ENCODE measurements at places on chromosomes 6 and 20.

- no peak for DNase-seq
Measured at GRCh38 chr6:169866668-169867521, 115.5 kb downstream of the ERMARD start.

- DNase-seq: no peak
Measured at GRCh38 chr6:8383584-8383983, 51.8 kb downstream of the SLC35B3 start.

DNA sequence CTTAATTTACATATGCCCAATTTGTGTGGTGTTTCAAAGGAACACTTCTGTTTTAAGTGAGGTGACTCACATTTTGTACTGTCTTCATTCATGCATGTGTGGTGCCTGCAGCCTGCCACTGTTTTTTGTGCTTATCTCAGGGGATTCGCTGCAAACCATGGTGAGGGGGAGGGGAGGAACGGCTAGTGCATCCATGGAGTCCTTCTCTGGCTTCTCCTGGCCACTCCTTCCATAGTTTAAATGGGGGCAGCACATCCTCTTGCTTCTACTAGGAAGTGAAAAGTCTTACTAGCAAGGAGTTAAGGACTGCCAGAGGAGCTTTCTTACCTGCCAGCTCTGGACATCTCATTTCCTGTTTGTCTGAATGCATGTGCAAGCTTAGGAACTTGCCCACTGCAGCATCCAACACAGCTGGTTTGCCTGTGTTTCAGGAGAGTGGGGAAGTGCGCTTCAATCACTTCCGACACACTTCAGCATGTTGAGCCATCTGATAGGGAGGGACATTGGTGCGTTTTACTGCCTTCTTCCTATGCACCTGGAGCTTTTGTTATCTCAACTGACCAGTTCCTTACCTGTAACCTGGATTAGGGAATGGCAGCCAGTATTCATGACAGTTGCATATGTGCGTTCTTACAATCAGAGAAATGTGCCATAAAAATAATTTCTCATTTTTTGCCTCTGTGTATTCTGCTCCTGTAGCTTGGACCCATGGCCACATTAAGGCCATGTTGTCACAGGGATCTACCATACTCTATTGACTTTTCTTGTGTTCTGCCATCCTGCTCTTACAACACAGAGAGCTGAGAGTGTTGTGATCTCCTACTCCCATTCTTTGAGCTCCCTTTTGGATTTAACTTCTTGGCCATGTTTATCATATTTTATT, 211.3 kb downstream of the ARID1B start:
- DNase-seq: no peak

GRCh38 chr20:57757767-57758166, 48.0 kb upstream of the PMEPA1 start:
- DNase-seq: no peak

DNA sequence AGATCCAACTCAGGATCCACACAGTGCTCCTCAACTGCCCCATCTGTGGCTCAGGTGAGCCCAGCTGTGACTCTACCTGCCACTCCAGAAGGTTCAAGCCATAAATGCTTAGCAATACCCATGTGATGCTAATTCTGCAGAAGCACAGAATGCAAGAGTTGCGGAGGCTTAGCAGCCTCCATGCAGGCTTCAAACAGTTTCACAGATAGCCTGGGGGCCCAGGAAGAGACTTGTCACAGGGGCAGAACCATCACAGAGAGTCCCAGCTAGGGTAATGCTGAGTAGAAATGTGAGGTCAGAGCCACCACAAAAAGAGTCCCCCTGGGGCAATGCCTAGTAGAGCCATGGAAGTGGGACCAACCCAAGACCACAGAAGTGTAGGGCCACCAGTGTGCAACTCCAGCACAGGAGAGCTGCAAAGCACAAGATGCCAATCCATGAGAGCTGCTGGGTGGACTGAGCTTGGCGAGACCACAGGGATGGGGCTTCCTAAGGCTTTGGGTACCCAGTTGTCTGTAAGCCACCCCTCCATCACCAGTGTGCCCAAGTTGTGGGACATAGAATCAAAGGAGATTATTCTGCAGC, 283.9 kb downstream of the UBE3D start:
- no peak for DNase-seq

DNA sequence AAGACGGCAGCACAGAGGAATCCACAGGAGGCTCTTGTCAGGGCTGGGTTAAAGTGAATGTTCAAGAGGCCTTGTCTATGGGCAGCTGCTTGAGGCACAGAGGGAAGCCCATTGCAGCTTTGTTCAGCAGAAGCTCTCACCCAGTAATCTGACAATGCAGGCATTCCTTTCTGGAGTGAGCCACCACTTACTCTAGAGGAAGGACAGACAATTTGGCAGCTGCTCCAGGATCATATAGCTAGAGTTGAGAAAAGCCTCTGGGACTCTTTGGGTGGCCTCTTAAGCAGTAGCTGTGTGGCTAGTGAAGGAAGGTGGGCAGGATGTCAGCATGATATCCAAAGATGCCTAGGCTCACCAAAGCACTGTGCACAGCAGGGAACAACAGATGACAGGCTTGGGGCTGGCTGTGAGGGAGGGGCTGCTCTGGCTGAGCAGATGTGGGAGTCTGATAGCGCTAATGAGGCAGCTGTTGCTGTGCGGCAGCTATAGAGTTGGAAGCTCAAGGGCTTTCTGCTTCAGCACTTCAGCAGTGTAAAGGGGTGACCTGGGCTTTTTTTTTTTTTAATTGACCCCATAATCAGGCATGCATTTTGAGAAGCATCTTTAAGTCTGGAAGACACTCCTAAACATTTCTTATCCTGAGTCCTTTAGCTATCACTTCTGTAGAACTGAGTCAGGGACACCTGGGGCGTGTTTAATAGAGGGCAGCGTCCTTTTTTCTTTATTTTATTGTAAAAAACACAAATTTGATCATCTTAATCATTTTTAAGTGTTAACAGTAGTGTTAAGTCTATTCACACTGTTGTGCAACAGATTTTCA, 27.2 kb downstream of the CMTR1 start:
- DNase-seq: no peak

GRCh38 chr6:35057449-35058357, 83.4 kb downstream of the TCP11 start:
- no peak for DNase-seq

- no peak for DNase-seq
Measured at GRCh38 chr20:62875419-62876361, 14.1 kb upstream of the TCFL5 start.

DNA sequence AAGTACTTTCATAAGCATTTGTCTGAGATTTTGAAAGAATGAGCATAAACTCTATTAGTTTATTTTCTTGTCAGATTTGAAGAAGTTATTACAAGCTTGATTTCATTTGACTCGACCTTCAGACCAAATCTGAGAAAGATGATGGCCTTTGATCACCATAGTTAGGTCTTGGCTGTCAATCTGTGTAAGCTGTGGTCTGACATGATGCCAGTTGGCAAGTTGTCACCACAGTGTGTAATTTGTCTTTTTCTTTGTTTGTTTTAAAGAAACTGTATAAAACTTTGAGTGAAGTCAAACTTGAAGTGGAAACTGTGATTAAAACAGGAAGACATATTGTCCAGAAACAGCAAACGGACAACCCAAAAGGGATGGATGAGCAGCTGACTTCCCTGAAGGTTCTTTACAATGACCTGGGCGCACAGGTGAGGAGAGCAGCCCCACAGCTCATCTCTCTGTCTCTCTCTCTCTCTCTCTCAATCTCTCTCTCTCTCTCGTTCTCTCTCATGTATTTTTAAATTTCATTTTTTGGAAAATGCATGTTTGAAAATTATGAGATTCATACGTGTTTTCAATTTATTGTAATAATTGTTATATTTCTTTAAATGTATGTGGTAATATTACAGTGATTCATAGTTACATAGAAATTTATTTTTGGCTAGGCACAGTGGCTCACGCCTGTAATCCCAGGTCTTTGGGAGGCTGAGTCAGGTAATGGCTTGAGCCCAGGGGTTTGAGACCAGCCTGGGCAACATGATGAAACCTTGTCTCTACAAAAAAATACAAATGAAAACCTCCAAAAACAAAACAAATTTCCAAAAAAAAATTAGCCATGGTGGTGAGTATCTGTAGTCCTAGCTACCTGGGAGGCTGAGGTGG, 208.1 kb downstream of the UTRN start:
- DNase-seq: no peak

DNA sequence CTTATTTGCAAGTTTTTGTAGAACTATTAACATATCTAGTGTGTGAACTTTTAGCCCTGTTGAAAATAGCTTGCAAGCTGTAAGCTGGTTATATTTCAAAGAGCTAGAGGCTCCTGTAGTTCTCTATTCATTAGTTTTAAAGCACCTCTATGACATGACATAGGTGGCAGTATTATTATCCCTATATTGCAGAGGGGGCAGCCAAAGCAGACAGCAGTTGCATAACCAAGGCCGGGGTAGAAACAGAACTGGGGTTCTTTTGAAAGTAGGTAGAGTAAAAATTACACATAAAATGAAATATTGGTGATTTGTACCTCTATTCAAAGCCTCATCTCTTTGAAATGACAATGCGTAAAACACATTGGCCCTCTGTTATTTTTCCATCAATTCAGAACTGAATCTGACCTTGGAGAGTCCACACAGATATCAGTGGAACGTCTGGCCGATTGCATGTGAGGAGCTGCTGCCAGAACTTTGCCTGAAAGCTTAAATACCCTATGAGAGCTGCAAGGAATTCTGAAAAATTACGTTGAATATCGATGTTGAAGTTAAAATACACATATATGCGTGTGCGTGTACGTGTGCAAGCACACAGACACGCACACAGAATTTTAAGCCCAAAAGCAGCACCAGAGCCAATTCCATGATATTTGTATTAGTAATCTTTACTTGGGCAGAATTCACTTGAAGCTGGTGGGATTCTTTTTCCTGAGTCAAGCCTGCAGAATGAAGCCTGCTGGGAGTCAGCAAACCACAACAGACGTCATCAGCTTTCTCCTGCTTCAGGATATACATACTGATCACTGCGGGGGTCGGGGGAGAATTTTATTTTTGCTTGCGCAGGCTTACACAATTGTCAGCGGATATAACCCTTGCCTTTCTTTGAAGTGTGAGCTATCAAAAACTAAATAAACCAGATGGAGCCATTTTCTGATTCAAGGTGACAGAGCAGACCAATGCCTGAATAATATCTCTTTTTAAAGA, 163.2 kb downstream of the PDE7B start:
- DNase-seq: no peak

All from epithelial cell of prostate (primary cell).